ENCODE measurements at places on chromosomes 4 and X.

DNA sequence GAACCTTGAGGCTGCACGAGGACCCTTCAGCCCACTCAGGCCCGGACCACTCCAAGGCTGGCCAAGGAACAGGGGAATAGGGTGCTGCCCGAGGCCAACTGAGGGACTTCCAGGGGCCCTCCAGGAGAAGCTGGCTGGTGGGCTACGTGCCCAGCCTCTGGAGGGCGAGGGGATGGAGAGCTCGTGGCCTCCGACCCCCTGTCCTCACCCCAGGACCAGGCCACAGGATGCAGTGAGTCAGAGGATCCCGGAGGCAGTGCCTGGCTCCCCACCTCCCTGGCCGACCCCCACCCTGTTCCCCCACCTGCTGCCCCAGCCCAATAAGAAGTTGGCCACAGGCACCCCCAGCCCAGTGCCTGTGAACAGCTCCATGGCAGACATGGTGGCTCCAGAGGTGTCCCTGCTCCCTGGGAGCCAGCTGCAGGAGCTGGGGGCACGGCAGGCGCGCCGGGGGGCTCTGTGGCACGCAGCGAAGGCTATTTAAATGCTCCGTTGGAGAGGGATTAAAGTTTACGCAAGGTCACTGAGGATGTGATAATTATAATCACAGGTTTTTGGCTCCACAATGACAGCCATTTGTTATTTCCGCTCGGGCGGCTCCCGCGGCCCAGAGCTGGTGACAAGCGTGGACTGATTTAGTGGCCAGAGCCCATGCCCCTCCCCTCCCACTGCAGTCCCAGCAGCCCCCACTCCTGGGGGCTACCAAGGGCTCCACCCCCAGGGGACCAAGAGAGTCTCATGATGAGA is 95.7 kb upstream of the NKX1-1 start:
- no peak for DNase-seq

DNA sequence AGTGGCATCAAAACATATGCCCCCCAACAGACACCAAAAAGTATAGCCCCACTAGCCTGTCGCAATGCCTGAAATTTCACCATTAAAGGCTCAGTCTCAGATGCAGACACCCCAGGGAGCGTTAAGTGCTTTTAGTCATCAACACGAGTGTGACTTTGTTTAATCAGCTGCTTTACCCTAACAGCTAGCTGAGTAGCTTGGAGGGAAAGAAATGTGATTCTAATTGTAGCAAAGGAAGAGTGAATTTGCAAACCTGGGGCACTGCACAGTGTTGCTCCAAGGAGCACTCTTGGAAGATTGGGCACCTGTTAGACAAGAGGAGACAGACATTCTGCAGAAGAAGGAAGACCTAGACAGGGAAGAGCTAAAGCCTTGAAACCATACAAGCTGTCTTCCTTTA is 145.1 kb downstream of the BEND2 start:
- DNase-seq: no peak

DNA sequence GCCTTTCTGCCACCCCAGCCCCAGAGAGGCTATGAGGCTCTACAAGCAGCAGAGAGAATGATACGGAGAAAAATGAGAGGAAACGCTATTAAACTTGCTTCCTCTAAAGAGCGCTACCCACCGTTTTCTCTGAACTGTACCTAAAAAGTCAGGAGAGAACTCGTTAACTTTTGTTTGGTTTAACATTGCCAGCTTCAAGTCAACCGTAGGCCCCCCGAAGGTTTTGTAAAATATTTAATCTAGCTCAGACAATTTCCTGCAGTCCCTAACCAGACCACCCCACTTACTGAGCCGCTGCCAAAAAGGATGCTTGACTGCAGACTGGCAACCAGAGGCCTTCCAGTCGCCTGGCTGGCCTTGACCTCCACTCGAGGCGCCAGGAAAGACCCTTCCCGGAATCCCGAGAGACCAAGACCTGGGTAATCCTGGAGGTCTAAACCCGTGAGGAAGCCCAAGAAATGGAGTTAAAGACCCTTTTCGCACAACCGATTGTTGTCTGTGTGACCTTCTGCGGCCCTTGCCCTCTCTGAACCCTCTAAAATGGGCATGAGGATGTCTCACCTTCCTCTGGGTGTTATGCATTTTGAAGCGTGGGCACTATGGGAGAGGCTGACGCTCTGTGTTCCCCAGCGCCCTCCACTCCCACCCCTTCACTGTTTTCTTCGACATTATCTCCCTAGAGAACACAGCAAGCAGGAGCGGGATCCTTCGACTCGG is 86.3 kb downstream of the BCOR start:
- no peak for DNase-seq

DNA sequence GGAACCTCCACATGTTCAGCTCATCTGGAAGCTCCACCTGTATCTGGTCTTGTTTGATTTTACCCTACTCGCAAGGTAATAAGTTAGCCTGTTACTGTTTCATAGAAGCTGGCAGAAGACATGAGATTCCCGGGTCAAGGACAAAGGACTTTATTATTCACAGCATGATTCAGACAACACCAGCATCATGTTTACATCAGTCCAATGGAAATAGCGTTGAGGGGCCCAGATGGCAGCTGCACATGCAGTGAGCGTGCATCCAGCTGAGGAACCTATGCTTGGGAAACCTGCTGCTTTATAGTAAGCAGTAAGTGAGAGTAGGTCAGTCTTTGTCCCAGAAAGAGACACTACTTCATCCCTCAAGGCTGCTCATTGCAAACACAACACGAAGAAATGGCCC is 19.8 kb downstream of the TSPAN5 start:
- DNase-seq: no peak

DNA sequence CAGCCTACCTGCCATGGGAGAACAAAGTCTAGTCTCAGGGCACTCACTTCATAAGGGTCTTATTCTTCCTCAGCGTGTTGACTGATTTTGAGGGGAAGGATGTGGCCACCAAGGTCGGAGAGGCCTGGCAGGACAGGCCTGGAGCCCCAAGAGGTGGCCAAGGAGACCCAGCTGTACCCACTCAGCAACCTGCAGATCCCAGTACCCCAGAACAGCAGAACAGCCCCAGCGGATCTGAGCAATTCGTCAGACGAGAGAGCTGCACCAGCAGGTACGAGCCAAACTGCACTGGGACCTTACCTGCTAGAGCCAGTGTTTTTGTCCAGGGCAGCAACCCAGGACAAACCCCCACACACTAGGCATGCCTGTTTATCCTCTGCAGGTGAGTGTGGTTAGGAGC is 34.3 kb downstream of the PNMA5 start:
- no peak for DNase-seq

All from DND-41 (cell line).